ENCODE measurements at places on chromosomes 11 and 22.

GRCh38 chr22:22009661-22010060 is 27.1 kb upstream of the TOP3B start:
- DNase-seq, result no peak

- DNase-seq, result no peak
These were observed 219.1 kb upstream of the ARHGAP42 start for GRCh38 chr11:100467821-100468508.

DNA sequence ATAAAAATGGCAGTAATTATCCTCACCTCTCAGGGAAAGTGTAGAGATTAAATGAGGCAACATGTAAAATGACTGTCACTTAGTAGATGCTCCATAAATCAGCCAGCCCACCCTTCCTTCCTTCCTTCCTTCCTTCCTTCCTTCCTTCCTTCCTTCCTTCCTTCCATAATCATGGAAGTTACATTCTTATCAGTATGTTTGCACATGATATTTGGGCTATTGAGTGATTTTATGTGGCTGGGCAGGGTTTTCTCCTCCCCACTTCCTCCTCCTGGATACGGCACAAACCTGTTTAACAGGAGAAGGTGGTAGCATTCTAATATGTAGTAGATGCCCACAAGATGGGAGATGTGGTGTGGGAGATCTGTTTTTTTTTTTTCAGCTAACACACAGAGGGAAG is 11.9 kb downstream of the LYVE1 start:
- no peak for DNase-seq

GRCh38 chr11:124602193-124602592 is 9.0 kb upstream of the PANX3 start:
- DNase-seq, result no peak

DNA sequence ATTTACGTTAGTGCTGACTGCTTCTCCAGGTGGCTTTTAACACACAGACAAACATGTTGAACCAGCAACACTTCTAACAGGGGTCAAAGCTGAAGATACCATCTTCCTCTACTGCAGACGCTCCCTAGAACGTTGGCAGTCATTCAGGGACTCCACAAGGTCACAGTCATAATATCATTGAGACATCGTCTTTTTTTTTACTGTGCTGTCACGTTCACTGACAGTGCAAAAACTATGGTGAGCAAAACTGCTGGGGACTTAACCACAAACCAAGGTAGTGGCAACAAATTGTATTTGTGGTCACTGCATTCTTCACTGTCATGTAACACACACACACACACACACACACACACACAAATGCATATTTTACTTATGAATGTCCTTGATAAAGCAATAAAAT is 244.9 kb downstream of the CASP12 start:
- DNase-seq, result no peak

DNA sequence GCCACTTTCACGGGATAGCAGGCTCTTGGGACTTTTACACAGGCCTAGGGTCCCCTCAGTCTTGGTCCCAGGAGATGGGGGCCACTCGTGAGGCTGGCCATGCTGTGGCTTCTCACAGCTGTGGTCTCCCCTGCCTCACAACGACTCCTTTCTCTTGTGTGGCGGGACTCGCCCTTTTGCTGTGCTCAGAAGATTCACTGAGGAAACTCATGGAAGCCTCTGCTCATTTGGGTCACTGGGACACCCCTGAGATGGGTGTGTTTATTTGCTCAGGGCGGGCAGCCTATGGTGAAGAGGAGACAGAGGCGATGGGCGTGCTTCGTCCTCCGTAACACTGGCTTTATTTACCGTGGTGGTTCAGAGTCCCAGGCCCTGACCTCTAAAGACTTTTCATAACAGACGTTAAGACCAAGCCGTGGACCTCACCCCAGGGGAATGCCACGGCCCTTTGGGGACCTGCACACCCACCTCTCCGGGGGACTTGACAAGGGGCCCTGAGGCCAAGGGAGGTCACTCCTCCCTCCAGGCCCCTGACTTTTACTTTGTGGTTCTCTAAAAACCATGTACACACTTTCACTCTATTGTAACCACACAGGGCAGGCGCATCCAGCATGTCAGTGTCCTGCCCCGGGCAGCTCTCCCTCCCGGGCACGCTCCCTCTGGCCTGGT is 15.5 kb downstream of the TEF start:
- no peak for DNase-seq

GRCh38 chr11:34625576-34625975 is 4.7 kb downstream of the EHF start:
- no peak for DNase-seq

GRCh38 chr11:94956963-94957362 is 16.4 kb downstream of the CWC15 start:
- DNase-seq, result no peak

GRCh38 chr11:46630237-46630636 is 12.9 kb downstream of the ATG13 start:
- no peak for DNase-seq

DNA sequence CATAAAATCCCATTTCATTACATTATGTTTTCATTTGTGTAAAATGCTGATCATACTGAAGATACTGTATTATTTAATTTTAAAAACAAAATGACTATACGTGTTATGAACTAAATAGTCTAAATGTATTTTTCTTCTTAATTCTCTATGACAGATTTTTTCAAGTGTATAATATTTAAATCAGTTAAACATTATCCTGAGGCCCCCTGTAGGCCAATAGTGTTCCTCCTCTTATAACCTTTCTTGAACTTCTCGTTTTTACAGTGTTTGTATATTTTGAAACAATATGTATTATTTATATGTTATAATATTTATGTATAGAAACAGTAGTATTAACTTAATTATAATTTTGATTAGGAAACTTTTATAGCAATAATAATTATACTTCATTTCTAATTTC is 151.1 kb upstream of the CHORDC1 start:
- DNase-seq, result no peak

- no peak for DNase-seq
These were observed 644 bp downstream of the SPTY2D1 start for GRCh38 chr11:18633256-18634139.

DNA sequence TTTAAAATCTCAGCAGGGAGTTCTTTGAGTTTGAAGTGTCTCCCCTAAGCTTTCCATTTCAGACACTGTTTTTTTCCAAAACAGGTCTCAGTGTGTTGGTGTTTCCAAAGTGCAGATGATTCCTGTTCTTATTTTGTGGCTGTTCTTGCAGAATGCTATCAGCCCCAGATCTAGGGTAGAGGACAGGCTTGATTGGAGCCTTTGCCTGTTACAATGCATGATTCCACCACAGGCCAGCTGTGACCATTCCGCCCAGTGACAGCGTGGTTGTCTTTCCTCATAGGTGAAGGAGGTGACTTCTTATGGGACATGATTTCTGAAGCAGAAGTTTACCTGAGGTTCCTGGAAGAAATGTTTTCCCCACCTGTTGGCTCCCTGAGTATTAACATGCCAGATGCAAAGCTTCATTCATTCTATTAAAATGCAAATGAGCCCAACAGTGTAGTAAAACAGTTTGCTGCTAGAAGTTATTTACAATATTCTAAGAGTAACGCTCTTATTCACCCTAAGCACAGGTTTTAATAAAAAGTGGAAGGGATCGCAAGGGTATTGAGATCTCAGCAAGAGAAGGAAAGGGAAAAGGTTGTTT is 36.9 kb upstream of the BIRC3 start:
- no peak for DNase-seq

- no peak for DNase-seq
These were observed 51.6 kb downstream of the CLMP start for GRCh38 chr11:123143476-123143875.

- DNase-seq, result no peak
These were observed 76.0 kb downstream of the MRTFA start for GRCh38 chr22:40560551-40560950.

DNA sequence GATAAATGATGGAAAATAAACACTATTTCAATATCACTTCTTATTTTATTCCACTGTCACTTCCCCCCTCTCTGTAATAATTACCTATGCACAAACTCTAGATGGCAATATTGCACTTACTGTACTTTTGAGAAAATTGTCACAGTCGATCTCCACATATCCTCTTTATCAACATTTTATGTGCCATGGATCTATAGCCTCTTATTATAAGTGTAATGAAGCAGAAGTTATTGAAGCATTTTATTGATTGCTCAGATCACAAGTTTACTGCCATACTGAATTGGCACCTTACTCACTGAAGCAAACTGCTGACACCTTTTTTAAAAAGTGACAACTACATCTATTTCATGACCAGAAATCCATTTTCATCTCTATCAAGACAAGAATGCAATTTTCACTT is 133.4 kb downstream of the DCDC1 start:
- DNase-seq, result no peak

GRCh38 chr22:41801147-41801819 is 804 bp downstream of the CCDC134 start:
- no peak for DNase-seq
